GM12878 (cell line): ENCODE measurements at places on chromosomes 4 and X. TPM values are rescaled to one million over a fixed set of nuclear protein-coding genes. Genes with fewer than 3 reads are reported as not detected.

The SHROOM4 gene
- 0.06 TPM in 1 of 2 replicates, not detected in the other for polyA plus RNA-seq

The ZFP92 gene
- polyA plus RNA-seq, result 0.03 TPM in 1 of 2 replicates, not detected in the other

DNA sequence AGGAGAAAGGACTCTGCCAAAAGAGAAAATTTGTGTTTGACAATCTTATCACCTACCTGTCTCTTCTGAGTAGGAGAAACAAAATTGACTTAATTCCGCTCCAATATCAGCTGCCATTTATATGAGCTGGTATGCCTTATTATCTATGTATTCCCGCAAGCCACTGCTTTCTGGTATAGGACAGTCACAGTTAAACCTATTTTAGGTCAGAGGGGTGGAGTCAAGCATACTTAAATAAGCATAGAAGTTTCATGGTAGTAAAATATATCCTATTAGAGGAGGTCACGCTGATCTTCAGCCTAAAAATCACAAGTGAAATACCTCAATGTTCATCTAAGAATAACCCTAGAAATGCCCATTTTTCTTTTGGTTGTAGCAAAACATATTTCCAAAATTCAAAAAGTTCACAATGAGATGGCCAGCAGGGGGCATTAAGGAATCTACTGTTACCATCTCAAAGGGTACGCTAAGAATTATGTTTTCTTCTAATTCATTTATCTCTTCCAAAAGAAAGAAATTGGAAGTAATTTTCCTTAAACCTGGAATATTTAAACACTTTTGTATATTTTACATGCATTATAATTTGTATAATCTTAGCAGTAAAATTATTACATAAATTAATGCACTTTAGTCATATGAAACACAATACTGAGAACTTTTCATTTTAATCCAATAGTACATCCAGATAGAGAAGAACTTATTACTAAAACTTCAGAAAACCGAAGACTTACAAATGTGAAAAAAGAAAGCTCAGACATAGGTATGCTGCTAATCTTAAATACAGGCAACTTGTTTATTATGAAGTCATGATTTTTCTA lies 10.5 kb downstream of the PPAT start:
- no peak for DNase-seq
- H3K27ac ChIP-seq, result no peak overlapping the region
- no peaks in the 10 kb centered on the region for H3K36me3 ChIP-seq
- H3K4me1 ChIP-seq, result peaks cover 5% of the 10 kb centered on the region

DNA sequence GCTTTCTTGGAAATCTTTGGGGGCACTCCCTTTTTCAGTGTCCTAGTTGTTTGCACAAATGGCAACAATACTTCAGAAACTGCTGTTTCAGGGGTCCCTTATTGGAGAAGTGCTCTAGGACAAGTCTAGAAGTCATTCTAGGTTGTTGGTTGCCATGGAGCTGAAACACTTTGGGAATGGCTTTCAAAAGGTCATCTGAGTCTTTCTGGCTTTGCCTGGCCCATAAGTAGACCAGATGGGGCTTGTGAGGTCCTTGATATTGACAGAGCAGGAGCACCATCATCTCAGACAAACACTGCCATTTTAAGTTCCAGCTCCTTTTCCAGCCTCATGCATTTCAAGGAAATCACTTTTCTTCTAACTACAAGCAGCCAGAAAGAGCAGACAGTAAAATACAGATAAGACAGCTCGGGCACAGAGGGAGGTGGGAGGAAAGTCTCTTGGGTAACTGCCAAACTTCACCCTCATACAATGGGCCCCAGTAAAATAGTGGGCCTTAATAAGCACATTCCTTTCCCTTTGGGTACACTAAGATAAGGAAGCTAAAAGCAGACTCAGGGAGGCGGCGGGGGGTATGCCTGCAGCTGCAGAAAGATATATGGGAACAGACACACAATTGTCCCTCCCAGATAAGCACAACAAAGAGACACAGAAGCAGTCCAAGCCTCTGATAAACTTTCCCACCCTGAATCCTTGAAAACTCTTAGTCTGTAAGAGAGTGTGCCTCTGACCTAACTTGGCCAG lies 8.5 kb upstream of the NXF3 start:
- no peaks in the 10 kb centered on the region for H3K27me3 ChIP-seq
- no peak overlapping the region for H3K4me3 ChIP-seq
- H3K27ac ChIP-seq, result no peak overlapping the region
- no peaks in the 10 kb centered on the region for H3K4me1 ChIP-seq

- H3K27ac ChIP-seq, result no peak overlapping the region
- H3K4me1 ChIP-seq, result no peaks in the 10 kb centered on the region
These were observed 230.6 kb upstream of the PSAPL1 start for GRCh38 chr4:7665321-7665720.

DNA sequence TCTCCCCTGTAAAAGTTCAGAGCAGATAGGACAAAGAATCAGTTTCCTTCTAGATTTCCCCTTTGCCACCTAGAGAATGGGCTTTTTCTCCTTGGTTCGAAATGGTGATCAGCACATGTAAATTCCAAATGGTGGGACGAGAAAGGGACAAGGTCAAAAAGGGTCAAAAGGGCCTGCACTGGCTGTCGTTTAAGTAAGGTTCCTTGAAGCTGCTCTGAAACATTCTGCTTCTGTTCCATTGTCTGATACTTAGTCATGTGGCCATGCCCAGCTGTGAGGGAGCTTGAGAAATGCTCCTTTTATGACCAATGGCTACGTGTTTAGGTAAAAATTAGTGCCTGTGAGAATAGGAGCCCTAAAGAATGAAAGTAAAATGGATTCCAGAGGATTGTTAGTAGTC lies 165.9 kb upstream of the CENPE start:
- H3K4me1 ChIP-seq, result no peaks in the 10 kb centered on the region
- H3K4me3 ChIP-seq, result no peak overlapping the region
- no peaks in the 10 kb centered on the region for H3K36me3 ChIP-seq
- DNase-seq, result no peak
- no peak overlapping the region for H3K27ac ChIP-seq

GRCh38 chr4:62474802-62475201 lies 1274.7 kb downstream of the ADGRL3 start:
- H3K27me3 ChIP-seq, result no peaks in the 10 kb centered on the region
- no peak overlapping the region for H3K27ac ChIP-seq
- H3K4me1 ChIP-seq, result no peaks in the 10 kb centered on the region
- DNase-seq, result no peak
